ENCODE measurements at places on chromosomes 3 and 15.

- no peak for DNase-seq
Measured at GRCh38 chr3:135218304-135218703, 423.2 kb downstream of the EPHB1 start.

DNA sequence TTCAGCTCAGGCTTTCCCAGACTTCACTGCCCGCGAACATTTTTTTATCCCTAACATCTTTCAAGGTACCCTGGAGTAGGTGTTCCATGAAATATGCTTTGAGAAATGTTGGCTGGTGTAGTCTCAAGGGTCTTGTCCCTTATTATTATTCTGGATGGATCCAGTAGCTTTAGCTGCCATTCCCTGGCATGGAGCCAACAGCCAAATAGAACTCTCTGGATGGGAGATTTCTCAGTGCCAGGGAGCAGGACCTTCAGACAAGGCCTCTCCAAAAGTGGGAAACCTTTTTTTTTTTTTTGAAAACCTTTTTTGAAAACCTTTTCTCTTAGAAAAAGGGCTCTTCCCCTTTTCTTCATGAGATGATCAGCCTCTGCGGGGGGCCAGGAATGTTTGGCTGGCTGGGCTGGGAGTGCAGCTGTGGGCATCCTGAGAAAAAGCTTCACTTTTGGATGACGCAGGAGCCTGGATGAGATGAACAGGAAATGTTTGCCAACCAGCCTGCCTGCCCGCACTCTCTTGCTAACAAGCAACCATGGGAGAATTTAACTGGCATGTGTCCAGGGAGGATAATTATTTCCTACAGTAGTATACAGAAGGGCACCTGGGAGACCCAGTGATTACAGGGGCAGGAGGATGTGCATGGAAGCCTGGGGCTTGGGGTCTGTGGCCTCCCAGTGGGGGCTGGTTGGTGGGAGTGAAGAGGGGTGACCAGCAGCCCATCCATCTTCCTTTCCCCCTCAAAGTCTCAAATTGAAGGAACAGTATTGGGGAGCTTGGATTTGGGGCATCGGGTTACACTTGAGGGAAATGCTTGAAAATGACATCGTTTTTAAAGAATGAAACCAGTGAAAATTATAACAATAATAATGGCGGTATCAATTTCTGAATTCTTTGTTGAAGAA lies 109.1 kb upstream of the LRIG1 start:
- peak; percentile 28 for DNase-seq

- DNase-seq: no peak
Measured at GRCh38 chr15:74039656-74040010, 42.7 kb downstream of the GOLGA6A start.

DNA sequence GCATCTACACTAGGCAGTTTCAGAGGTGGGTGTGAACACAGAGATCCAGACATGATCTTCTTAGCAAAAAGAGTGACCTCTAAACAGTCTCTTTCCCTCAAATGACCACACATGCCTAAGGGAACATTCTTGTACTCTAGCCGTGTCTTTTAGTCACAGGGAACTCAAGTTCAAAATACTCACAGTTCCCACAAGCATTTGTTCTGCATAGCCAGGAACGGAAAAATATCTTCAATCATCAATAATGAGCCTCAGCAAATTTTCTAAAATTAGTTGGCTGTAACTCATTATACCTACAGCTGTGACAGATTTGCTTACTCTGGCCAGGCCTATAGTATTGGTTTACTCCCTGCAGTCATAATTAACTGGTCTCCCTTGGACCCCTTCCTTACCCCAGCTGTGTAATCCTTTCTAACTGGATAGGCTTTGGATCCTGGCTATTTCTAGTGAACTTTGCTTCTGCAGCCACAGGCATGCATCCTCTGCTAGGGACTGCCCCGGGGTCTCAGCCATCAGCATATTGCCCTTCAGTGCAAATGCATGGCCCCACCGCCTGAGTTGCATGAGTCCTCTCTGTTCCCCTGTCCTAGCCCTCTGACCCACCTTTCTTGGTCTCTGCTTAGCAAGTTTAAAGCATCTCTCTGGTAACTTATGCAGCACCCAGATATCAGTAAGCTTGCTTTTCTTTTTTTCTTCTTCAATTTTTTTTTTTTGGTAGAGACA lies 56.0 kb upstream of the HACD2 start:
- DNase-seq: no peak

DNA sequence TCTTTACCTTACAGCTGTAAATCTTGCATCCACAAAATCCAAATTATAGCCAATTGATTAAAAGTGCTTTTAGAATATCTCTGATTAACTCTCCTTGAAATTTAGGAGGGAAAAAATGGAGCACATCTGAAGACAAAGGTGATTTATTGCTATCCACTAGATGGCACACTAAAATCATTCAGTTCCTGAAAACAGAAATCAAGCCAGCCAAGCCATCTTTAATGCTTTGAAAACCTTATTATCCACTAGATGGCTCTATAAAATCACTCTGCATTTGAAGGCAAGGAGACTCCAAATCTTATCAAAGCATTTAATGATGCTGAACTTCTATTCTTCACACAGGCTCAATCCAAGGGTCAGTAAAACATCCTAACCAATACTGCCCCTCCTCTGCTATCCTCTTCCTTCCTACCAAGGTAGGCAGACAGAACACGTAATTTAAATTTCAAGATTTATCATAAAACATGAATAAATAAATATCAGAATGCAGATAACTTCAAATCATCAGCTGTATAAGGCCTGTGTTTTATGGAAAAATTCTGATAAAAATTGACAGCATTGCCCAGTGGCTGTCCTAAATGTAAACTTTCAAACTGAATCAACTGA lies 48.4 kb downstream of the GOLIM4 start:
- peak; percentile 86 for DNase-seq

GRCh38 chr3:196390116-196390515 lies 42.1 kb downstream of the UBXN7 start:
- no peak for DNase-seq

DNA sequence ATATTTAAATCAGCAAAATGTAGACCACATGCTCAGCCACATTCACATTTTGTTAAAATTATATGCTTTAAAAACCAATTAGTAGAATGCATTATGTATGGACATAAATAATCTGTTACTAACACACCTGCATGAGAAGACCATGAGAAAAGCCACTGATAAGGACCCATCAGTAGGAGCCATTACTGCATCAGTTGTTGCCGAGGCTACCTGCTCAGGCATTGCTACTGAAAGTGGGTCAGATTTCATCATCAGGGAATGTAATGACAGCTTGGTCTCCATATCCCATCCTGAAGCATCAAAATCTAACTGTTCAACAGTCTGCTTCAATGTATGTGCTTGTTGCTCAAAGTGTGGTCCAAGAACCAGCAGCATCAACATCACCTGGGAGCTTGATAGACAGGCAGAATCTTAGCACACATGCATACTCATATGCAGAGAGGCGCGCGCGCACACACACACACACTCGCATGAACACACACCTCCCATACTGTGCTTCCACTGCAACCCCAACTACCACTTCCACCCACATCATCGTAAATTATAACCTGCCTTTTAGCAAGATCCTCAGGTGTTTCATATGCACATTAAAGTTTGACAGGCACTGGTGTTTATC lies 72.4 kb upstream of the FOXB1 start:
- DNase-seq: no peak

GRCh38 chr15:73564255-73564654 lies 68.9 kb downstream of the NPTN start:
- peak; percentile 80 for DNase-seq

- DNase-seq: no peak
Measured at GRCh38 chr3:40681658-40682055, 156.9 kb downstream of the ZNF621 start.

- DNase-seq: no peak
Measured at GRCh38 chr15:85950101-85950500, 129.6 kb upstream of the AGBL1 start.

GRCh38 chr3:49349348-49350114 lies 8.6 kb downstream of the GPX1 start:
- DNase-seq: peak; percentile 36

GRCh38 chr15:85652457-85652856 lies 142.3 kb downstream of the KLHL25 start:
- peak; percentile 35 for DNase-seq

- DNase-seq: no peak
Measured at GRCh38 chr15:65363306-65363705, 14.5 kb downstream of the IGDCC3 start.

- no peak for DNase-seq
Measured at GRCh38 chr15:96549136-96549535, 218.6 kb downstream of the NR2F2 start.

GRCh38 chr3:8542190-8543135 lies 40.8 kb downstream of the LMCD1 start:
- no peak for DNase-seq

DNA sequence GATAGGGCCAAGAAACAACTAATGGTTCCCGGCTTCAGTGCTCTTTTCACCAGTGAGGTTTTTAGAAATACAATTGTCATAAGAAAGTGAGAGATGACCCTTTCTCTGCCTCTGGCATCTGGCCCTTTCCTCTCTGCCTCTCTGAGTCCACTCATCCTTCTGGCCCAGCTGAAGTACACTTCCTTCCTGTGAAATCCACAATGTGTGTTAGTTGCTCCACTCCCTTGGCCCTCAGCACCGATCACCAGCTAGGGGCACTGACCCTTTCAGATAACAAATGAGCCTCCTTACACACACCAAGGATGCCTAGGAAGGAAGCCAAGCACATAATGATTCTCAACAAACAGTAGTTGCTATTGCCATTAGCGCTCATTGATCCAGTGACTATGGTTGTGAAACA lies 2.9 kb upstream of the CAV3 start:
- peak; percentile 17 for DNase-seq

DNA sequence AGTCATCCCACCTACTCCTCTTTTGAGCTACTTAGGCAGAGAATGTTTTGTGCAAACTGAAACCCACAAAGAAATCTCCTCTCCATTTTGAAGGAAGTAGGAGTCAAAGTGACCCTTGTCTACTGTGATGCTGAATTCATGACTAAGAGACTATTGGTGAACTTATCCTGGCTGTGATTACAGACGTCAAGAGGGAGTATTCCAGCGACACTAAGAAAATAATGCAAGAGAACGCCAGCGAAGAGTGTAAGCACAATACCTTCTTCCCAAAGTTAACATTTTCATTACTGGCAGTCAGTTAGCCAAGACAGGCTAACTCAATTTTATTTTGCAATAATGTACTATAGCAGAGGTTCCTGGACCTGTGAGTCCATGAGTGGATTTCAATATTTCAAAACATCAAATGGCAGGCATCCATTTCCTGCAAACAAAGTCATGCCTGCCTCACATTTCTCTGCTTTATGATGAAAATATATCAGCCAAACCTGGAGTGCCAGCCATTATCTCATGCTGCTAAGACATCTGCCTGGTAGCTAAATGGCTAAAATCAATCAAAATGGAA lies 59.0 kb downstream of the CTNNB1 start:
- no peak for DNase-seq

DNA sequence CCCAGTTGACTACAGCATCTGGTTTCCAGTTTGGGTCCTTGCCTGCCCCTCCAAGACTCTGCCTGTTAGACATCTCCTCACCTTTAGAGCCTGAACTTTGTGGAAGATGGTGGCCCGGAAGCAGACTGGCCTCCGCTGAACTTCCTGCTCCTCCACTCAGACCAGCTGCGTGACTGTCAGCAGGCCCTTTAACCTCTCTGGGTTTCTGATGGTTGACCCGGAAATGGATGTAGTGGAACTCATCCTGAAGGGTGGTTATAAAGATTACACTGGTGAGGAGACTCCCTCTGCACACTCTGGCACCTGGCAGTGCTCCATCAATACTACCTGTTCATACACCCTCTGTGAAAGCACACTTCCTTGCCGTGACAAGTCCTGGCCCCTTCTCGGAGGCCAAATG lies 151.9 kb upstream of the TLE3 start:
- DNase-seq: peak; percentile 24

DNA sequence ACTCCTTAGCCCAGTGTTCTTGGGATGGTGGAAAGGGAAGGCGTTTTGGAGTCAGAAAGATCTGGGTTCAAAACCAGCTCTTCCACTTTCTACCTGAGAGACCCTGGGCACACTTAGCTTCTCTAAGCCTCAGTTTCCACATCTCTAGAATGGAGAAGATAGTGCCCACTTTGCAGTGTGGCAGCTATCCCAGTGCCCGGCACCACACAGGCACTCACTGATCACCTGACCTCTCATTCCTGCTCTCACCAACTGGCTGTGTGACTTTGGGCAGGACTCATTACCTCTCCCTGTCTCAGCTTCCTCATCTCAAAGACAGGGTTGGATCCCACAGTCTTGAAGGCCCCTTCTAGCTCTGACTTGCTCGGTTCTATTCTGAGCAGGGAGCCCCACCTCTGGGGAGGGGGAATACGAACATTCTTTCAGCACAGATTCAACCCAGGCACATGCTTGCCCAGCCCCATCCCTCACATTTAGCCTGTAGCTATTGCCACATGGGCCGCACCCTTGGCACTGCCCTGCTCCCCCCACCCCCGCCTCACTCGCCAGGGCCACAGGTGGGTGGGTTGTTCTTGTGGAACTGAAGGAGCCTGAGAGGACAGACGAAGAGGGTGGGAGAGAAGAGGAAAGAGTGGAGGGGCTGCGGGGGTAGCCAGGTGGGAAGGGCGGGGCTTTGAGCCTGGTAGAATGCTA lies 39.2 kb downstream of the EPHB3 start:
- DNase-seq: no peak

GRCh38 chr3:168514252-168514651 lies 418.5 kb upstream of the GOLIM4 start:
- no peak for DNase-seq

- peak; percentile 67 for DNase-seq
Measured at GRCh38 chr15:53197426-53197839, 407.3 kb upstream of the ONECUT1 start.

- peak; percentile 79 for DNase-seq
Measured at GRCh38 chr15:47987908-47988532, 132.8 kb upstream of the SLC24A5 start.

DNA sequence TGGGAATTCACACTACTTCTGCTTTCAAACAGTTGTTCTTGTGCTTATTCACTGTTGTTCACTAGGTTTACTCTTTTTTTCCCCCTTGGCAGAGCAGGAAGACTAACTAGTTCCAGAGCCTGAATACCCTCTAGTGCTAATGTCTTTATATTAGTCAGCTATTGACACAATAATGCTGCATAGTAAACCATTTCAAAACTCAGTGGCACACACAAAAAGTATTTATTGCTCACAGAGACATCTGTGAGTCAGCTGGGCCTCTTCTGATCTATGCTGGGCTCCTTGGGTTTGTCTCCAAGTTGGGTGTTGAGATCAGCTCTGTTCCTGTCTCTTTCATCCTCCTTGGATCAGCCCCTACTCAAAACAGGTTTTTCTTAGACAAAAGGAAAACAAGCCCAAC lies 51.1 kb downstream of the RSRC1 start:
- DNase-seq: no peak

DNA sequence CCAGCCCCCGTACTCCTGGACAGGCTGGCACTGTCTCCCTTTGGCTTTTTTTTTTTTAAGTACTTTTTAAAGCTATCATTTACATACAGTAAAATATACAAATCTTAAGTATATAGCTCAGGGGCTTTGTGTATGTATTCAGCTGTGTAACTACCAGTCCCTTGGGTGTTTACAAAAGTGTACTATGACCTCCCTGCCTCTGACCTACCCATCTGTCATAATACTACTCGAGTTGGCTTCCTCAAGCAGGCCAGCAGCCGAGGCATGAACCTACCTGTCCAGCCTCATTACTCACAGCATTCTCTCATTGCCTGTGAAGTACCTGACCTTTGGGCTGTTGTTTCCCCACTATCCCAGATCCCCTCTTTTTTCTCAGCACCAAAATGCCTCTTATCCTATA lies 33.2 kb downstream of the ABHD2 start:
- no peak for DNase-seq

- no peak for DNase-seq
Measured at GRCh38 chr3:171218069-171218468, 191.5 kb upstream of the SLC2A2 start.

Data from dermis blood vessel endothelial cell (primary cell).